ENCODE measurements at places on chromosomes 4 and X. TPM values are rescaled to one million over a fixed set of nuclear protein-coding genes. Genes with fewer than 3 reads are reported as not detected.

The JAKMIP1 gene
- 44.5 TPM for total RNA-seq

The MAGEA11 gene
- not detected for total RNA-seq

The ENAM gene
- total RNA-seq = not detected

The PDGFC gene
- 29.0 TPM for total RNA-seq

The FAM241A gene
- 10.6 TPM for total RNA-seq

The GPR173 gene
- 27.0 TPM for total RNA-seq

The FAAH2 gene
- total RNA-seq = 1.2 TPM

The TMEM150C gene
- 90.0 TPM for total RNA-seq

The TMEM255A gene
- 1.4 TPM for total RNA-seq

The NSG1 gene
- 218 TPM for total RNA-seq

The CSAG1 gene
- not detected for total RNA-seq

The ERVMER34-1 gene
- total RNA-seq = 1.9 TPM

The TCEAL3 gene
- 11.5 TPM for total RNA-seq

The MND1 gene
- 5.1 TPM for total RNA-seq

The PRR32 gene
- total RNA-seq = not detected

The SLITRK4 gene
- total RNA-seq = 62.1 TPM

The MAP3K15 gene
- total RNA-seq = 1.4 TPM

The SNCA gene
- 96.4 TPM for total RNA-seq

The CTAG2 gene
- not detected for total RNA-seq

The ARHGEF9 gene
- total RNA-seq = 70.0 TPM

The ENPP6 gene
- 0.94 TPM for total RNA-seq

The KIAA1210 gene
- under 0.01 TPM for total RNA-seq

The CYSLTR1 gene
- 1.2 TPM for total RNA-seq

The TBC1D9 gene
- 54.0 TPM for total RNA-seq

The PABPC1L2A gene
- total RNA-seq = 0.78 TPM

The KLHL13 gene
- 51.2 TPM for total RNA-seq

The VSIG4 gene
- total RNA-seq = 22.6 TPM

The HELT gene
- total RNA-seq = not detected

The CISD2 gene
- 54.3 TPM for total RNA-seq

The FHDC1 gene
- 3.3 TPM for total RNA-seq

The AFM gene
- not detected for total RNA-seq

The CXXC4 gene
- total RNA-seq = 128 TPM

The NFKB1 gene
- total RNA-seq = 7.0 TPM

The VGLL1 gene
- total RNA-seq = not detected

The NUP62CL gene
- total RNA-seq = 0.16 TPM

The LRCH2 gene
- total RNA-seq = 58.2 TPM

The KCTD8 gene
- total RNA-seq = 1.2 TPM

The NEUROG2 gene
- 10.1 TPM for total RNA-seq

The CFAP97 gene
- total RNA-seq = 73.5 TPM

The IL13RA2 gene
- 8.1 TPM for total RNA-seq

Data from occipital lobe (tissue), 3 donors.